ENCODE measurements at places on chromosomes 16 and 17.

DNA sequence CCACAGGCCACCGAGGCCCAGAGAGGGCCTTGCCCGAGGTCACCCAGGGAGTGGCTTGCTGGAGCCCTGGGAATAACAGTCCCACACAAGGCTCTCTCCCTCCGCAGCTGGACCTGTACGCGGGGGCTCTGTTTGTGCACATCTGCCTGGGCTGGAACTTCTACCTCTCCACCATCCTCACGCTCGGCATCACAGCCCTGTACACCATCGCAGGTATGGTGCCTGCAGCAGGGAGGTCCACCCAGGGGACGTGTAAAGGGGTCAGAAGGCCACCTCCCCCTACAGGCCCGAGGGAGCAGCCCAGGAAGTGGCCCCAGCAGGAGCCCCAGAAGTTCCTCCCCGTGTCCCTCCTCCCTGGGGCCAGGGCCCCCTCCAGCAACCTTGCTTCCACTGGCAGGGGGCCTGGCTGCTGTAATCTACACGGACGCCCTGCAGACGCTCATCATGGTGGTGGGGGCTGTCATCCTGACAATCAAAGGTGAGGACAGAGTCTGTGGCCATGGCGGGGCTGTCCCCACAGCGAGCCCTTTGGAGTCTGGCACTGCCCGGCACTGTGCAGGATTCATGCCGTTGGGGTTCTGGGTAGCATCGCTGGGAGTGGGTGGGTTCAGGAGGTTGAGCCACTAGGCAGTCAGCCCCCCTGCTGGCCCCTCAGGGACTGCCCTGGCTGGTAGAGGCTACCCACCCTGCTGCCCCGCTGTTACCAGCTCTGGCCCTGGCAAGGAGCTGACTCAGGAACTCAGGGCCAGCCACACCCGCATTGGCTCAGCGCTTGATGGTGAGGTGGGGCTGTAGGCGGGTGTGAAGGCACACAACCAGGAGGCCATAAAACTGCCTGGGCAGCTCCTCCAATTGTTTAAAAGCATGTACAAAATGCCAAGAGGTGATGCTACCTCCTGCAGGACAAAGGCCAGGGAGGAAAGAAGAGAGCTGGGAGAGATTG is 17.3 kb downstream of the SLC5A10 start:
- peak; percentile 33 for DNase-seq

- no peak for DNase-seq
These were observed 36.2 kb upstream of the TEKT3 start for GRCh38 chr17:15377616-15378015.

DNA sequence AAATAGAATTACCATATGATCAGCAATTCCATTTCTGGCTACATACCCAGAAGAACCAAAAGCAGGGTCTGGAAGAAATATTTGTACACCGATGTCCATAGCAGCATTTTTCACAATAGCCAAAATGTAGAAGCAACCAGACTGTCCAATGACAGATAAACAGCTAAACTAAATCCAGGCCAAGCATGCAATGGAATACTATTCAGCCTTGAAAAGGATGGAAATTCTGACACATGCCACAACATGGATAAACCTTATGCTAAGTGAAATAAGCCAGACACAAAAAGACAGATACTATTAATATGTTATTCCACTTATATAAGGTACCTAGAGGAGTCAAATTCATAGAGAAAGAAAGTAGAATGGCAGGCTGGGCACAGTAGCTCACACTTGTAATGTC is 25.9 kb upstream of the CREBBP start:
- DNase-seq: no peak

DNA sequence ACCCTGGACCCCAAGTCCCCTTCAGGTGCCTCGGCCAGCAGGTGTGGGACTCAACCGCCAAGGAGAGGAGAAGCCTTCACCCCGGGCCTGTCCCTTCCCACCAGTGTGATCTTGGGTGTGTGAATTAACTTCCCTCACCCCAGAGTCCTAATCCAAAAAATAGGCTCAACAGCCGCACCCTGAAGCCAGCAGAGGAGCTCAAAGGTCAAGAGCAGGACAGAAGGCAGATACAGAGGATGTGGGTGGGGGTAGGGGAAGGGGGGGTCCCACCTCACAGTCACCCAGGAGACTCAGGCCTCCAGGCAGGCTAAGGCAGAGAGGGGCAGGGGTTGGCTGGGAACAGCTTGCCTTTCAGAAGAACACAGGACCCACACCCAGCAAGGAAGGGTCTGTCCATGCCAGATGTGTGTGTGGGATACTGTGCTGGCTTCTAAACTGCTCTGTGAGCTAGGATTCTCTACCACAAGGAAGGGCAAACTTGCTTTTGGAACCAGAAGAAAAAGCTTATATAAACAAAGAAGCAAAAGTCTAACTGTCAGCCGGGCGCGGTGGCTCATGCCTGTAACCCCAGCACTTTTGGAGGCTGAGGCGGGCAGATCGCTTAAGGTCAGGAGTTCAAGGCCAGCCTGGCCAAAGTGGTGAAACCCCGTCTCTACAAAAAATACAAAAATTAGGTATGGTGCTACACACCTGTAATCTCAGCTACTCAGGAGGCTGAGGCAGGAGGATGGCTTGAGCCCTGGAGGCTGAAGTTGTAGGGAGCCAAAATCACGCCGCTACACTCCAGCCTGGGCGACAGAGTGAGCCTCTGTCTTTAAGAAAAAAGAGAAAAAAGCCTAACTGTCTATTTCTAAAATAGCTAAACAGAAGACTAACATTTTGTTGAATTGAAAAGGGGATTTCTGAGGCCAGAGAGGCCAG is 4.6 kb downstream of the PIEZO1 start:
- no peak for DNase-seq

GRCh38 chr17:73285603-73285908 is 23.9 kb upstream of the CPSF4L start:
- no peak for DNase-seq

DNA sequence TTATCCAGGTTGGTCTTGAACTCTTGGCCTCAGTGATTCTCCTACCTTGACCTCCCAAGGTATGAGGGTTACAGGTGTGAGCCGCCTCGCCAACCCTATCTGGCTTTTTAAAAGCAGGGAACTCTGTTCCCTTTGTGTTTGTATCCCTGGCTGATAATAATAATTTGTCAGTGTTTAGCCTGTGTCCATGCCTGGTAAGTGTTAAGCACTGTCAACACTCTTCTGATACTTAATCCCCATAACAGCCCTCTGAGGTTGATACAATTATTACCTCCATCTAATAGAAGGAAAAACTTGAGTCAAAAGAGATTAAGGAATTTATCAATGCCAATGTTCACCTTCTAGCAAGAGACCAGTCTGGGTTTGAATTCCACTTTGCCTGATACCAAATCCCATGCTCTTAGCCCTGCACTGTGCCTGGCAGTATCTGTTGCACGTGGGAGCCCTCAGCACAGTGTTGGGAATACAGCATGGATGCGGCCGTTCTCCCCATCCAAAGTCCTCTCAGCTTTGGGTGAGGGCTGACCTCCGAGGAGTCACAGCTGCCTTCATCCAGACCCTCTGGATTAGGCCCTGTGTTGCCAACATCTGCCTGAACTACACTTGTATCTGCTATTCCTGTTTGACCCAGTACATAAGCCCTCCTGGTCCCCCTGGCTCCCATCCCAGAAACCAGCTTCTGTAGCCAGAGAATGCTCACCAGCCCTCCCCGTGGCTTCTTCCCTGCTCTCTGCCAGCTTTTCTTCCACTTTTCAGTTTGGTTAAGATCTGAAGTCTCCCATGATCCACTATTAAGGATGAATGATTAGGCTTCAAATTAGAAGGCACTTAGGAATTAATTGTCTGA is 335.6 kb upstream of the ASIC2 start:
- no peak for DNase-seq

- DNase-seq: no peak
These were observed 20.9 kb downstream of the CDH11 start for GRCh38 chr16:65101009-65101408.

- no peak for DNase-seq
These were observed 575 bp downstream of the SLC52A1 start for GRCh38 chr17:5034651-5035050.

DNA sequence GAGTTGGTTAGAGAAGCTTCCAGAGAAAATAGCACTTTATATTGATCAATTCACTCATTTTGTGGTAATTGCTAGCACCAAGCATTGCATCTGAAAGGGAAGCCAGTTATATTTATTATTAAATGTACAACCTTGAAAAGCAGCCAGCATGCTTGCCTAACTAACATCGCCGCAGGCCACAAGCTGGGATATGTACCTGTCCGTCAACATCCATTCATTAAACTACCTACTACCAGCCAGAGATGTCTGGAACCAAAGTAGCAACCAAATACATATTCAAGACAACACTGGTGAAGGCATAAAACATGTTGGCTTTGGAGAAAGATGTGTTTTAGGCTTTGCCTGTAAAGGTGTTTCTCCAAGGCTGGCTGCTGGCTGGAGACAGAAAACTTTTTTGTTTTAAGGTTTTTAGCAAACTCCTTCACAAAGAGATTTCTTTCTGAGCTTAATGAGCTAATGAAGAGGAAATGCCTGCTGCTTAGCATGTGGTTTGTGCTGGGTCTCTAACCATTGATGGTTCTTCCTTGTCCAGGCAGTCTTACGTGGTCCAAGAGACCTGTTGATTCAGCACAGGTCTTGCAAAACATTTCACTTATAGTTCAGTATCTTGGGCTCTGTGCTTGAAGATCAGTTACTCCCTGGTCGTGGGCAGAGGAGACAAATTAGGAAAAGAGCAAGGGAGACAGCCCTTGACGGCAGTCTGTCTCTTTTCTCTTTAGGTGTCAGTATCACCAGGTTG is 3.1 kb downstream of the ITPRIPL2 start:
- no peak for DNase-seq

Data from SW 1271 (cell line).